ENCODE measurements at places on chromosomes 7 and 10.

- no peak for DNase-seq
Observed at GRCh38 chr10:11393858-11394257, 217.6 kb downstream of the USP6NL start.

GRCh38 chr7:139112741-139113250 lies 3.3 kb upstream of the ZC3HAV1 start:
- DNase-seq: no peak

DNA sequence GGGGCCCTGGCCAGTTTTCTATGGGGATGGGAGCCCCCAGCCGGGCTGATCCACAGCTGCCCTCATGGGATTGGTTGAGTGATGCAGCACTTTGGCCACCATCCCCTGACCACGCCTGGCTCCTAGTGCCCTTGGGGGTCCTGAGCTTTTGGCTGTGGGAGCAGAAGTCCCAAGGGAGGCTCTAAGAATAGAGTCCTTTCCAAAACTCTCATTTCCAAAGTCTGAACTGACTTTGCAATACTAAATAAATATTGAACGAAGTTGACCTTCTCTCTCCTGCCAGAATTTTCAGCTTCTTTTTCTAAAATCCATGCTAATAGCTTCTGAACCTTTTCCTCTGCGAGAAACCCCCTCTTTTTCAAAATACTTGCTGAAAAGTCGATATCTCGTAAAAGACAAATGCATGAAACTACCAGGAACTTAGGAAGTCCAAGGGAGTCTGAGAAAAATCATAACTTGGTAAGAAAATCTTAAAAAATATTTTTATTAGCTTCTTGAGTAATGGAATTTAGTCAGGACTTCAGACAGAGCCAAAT lies 62.7 kb upstream of the IGFBP3 start:
- DNase-seq: no peak

- DNase-seq: no peak
Observed at GRCh38 chr7:87702326-87702725, 74.1 kb downstream of the RUNDC3B start.

- no peak for DNase-seq
Observed at GRCh38 chr10:50437248-50437647, 185.9 kb upstream of the ASAH2 start.

DNA sequence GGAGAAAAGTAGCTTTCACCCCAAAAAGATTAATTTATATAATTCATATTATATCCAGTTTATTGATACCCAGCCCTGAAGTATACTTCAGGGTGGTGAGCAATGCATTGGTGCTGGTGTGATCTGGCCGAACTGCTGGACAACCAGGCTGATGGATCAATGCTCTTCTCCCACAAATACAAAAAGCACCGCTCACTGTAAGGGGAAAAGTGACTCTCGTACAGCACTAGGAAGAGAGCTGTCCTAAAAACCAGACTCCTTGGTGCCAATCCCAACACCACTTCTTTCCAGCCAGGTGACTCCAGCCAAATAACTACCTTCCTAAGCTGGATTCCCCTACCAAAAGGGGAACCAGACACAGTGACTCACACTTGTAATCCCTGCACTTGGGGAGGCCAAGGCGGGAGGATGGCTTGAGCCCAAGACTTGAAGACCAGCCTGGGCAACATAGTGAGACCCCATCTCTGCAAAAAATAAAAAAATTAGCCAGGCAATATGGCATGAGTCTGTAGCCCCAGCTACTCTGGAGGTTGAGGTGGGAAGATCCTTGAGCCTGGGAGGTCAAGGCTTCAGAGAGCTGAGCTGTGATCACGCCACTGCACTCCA lies 13.1 kb upstream of the TNPO3 start:
- no peak for DNase-seq

DNA sequence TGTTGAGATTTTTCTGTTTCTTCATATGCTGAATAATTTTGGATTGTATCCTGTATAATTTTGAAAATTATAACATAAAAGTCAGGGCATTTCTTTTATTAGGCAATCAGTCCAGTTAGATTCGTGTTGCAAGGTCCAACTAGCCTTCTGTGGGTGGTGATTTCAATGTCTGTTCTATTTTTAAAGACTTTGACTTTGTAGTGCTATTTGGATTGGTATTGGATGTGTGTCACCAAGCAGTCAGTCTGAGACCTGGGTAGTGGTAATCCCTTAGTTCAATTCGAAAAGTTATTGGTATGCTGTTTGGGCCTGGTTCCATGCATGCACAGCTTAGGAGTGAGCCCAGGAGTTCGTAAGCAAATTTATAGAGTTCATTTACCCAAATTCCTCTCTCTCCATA lies 82.2 kb downstream of the EPDR1 start:
- DNase-seq: no peak

GRCh38 chr10:99758211-99758891 lies 24.1 kb upstream of the ABCC2 start:
- DNase-seq: no peak

GRCh38 chr10:22539579-22540298 lies 174.6 kb downstream of the PIP4K2A start:
- DNase-seq: no peak

Data from globus pallidus (tissue), 1 donor.